ENCODE measurements at places on chromosomes 5 and 9.
A peak's percentile ranks its signal among the peaks of the same experiment; 100 is the strongest.

- DNase-seq = no peak
Observed at GRCh38 chr5:53191548-53192165, 82.1 kb upstream of the MOCS2 start.

GRCh38 chr5:56175488-56175887 is 57.6 kb downstream of the ANKRD55 start:
- no peak for DNase-seq

GRCh38 chr9:18857334-18857733 is 175.7 kb downstream of the SAXO1 start:
- DNase-seq = no peak

- DNase-seq = no peak
Observed at GRCh38 chr5:176429972-176430371, 13.6 kb upstream of the CLTB start.

DNA sequence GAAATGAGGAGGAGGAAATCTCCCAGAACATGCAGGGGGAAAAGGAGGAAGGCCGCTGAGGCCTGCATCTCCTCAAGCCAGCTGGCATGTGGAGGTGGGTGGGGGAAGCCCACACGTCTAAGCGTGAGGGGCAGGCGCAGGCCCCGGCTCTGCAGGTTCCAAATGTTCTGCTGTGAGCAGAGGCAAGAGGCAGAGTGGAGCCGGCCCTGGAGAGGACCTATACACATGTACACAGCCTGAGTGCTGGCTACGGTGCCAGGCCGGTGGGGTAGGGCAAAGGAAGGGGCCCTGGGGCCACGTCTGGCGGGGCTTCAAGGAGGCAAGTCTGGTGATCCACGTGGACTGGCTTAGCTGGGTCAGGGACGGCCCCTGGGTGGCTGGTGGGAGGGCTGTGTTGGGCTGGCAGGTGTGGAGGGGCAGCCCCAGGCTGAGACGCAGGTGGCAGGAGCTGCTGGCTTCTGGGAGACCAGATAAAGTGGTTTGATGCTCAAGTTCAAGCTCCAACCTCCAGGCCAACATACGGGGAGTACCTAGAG is 26.4 kb downstream of the LPCAT1 start:
- no peak for DNase-seq

DNA sequence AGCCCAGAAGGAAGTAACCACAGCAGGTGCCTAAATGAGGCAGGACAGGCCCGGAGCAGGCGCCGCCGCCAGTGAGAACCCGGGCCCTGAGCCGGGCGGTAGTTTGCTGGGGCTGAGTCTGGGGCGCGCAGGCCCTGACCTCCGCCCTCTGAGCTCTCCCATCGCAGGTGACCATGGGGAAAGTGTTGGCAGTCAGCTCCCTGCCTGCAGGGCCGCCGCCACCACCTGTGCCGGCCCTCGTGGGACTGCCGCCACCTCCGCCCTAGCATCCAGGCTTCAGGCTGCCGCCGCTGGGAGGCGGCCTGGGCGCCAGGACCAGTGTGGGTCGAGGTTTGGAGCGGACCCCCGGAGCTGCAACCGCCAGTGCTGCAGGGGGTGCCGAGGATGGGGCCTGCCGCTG is 61.1 kb downstream of the TARS1 start:
- DNase-seq = no peak

- DNase-seq = peak; percentile 95
Observed at GRCh38 chr9:129495620-129496472, 125.1 kb downstream of the C9orf50 start.

- DNase-seq = peak; percentile 65
Observed at GRCh38 chr5:172178991-172179989, 8.7 kb downstream of the STK10 start.

DNA sequence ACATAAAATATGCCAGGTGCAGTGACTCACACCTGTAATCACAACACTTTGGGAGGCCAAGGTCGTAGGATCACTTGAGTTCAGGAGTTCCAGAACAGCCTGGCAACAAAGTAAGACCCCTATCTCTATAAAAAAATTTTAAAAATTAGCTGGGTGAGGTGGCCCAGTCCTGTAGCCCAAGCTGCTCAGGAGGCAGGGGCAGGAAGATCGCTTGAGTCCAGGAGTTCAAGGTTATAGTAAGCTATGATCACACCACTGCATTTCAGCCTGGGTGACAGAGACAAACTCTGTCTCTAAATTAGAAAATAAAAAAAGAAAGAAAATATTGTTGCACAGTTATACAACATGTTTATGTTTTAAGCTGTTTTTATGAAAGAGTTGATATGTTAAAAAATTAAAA is 6.8 kb downstream of the CENPK start:
- DNase-seq = no peak

GRCh38 chr9:79756414-79756813 is 184.6 kb downstream of the TLE4 start:
- DNase-seq = no peak

GRCh38 chr5:115098041-115098702 is 71.5 kb downstream of the TRIM36 start:
- peak; percentile 35 for DNase-seq

DNA sequence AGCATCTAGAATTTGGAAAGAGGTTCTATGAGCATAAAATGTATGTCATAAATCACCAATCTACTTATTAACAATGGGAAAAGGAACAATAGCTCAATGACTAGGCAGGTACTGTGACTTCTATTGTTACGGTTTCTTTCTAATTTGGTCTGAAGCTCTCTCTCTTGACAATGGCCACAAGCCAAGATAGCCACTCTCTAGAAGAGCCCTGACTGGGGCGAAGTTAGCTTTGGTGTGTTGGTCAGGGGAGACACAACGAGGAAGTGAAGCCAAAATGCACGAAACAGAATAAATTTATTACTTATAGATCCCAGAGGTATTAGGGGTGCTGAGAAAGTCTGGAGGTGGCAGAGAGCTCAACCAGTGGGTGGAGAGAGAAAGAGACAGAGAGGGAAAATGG is 9.4 kb upstream of the RAD23B start:
- DNase-seq = no peak

DNA sequence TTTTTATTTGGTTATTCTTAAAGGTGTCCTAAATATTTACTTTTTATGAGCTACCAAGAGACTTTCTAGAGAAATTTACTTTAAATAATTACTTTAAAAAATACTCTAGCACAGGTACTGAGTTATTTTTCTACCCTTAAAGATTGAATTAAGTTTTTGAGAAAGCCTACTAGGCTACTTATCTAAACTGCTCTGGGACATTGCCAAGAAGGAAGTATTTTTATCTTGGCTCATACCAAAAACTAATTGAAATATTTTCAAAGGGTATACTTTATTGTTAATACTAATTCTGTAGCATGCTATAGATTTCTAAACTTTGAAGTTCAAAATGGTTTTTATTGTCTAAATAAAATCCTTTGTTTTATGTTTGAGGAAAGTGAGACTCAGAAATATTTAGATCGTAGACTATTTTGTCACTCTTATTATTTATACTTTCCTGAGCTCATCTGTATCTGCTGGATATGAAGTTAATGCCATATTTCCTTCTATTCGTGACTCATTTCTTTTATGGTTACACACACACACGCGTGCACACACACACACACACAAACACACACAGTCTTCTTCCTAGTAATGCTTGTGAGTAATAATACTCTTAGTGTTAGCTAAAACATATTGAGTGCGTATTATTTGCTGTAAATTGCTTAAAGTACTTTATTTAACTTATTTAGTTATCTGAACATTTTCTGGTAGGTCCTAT is 89.5 kb downstream of the MAN2A1 start:
- DNase-seq = no peak

DNA sequence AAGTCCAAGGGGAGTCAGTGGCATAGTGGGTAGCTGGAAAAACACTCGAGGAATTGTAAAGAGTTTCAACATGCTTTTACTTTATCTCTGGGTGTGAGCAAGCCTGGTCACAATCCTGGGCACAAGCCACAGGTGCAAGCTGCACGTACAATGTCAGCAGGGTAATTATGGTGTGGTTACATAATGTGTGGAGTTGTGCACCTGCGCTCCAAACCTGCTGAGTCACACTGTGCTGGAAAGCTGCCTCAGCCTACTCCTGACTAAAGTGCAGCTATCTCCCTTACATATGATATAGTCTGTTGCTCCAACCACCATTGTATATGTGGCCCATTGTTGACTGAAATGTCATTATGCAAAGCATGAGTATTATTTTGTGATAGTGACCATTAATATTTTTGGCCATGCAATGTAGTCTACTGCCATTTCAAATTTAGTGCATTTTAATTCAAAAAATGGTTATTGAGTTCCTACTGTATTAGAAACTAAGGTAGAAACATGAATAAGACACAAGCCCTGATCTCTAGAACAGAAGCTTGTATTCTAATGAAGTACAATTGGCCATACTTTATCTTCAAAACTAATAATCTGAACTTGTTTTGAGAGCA is 160.9 kb upstream of the SLC30A5 start:
- no peak for DNase-seq

DNA sequence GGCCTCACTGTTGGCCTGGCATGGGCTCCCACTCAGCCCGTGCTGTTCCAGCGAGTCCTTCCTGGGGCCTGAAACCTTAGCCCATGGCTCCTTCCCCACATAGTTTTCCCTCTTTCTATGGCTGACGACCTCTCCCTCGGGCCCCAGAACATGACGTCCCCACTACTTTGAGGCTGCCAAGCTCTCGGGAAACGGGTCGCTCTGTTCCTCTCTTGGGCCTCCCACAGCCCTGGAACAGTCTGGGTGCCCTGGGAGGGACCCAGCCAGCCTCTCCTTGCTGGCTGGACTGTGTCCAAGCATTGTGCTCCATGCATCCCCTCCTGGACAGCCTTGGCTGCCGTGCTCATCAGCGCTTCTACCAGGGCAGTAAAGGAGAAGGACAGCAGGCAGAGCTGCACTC is 118.3 kb downstream of the SYK start:
- no peak for DNase-seq

DNA sequence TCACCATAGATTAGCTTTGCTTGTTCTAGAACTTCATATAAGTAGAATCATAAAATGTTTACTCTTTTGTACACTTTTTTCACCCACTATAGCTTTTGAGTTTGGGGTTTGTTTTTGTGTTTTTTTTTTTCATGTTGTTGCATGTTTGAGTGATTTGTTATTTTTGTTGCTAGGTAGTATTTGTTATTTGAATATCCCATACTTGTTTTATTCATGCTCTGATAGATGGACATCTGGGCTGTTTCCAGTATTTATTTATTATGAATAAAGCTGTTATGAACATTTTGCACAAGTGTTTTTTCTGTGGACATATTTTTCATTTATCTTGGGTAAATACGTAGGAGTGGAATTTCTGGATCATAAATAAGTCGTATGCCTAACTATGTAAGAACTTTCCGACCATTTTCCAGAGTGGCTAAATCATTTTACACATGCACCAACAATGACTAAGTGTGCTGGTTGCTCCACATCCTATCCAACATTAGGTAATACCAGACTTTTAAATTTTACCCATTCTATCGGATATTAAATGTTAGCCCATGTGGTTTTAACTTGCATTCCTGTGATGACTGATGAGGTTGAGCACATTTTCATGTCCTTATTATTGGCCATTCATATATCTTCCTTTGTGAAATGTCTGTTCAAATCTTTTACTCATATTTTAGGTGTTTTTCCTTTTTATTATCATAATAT is 69.1 kb upstream of the NR4A3 start:
- no peak for DNase-seq

- DNase-seq = no peak
Observed at GRCh38 chr5:111548348-111548950, 36.1 kb upstream of the STARD4 start.

DNA sequence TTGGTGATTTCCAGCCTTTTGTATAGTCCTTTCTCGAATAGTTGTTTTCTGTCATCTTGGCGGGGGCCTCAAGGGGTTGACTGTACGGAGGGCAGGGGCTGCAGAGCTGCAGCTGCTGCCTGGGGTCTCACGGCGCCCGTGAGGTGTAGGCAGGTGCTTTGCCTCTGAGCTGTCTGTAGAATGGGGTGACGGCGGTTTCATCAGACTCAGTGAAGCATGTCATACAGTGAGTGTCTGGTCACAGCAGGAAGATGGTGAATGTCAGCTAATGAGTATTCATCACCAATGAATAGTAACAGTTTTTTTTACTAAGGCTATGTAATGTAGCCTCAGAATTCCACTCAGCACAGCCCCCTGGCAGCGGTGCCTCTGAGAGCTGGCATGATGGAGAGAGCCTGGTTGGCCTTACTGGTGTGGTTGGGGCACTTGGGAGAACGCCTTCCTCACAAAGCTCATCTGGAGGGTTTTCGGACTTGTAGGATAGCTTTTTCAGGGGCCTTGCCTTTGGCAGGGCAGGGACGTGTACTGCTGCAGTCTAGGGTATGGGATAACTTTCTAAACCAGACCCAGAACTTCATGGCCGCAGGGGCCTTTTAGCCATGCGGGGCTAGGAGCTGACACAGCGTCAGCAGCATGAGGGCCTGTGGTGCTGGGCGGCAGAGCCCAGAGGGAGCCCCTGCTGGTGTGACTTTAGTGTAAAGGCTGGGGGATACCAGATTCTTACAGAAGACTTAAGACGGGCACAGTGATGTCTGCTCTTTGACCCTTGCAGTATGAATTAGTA is 15.0 kb downstream of the TENT4A start:
- DNase-seq = no peak

DNA sequence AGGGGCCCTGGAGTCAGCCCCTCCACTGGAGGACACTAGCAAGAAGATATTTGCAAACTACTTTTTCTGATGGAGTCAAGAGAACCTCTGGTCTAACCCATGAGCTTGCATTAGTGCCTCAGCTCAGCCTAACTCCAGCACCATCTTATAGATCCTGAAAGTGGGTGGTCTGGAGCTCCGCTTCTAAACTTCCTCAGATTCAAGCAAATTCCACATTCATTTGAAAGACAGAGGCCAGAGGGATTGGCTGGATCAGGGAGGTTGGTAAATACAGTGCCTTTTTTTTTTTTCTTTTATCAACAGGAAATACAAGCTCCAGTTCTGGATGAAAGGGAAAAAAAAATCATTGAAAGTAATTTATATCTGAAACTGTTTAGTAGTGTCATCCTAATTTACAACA is 99.9 kb downstream of the ENC1 start:
- DNase-seq = no peak

DNA sequence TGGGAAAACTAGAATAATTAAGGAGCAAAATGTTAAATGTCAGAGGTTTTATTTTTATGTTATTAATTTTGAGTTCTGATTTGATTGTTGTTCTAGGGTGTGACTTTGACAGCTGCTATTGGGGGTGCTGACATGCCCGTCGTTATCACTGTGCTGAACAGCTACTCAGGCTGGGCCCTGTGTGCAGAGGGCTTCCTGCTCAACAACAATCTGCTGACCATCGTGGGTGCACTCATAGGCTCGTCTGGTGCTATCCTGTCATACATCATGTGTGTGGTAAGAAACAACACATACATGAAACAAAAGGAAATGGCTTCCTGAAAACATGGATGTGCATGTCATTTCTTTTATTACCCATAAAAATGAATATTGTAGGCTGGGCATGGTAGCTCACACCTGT is 56.1 kb downstream of the NNT start:
- DNase-seq = no peak

Measured in femur (tissue), 1 donor.